ENCODE measurements at places on chromosomes 4 and X.
A peak's percentile ranks its signal among the peaks of the same experiment; 100 is the strongest.

DNA sequence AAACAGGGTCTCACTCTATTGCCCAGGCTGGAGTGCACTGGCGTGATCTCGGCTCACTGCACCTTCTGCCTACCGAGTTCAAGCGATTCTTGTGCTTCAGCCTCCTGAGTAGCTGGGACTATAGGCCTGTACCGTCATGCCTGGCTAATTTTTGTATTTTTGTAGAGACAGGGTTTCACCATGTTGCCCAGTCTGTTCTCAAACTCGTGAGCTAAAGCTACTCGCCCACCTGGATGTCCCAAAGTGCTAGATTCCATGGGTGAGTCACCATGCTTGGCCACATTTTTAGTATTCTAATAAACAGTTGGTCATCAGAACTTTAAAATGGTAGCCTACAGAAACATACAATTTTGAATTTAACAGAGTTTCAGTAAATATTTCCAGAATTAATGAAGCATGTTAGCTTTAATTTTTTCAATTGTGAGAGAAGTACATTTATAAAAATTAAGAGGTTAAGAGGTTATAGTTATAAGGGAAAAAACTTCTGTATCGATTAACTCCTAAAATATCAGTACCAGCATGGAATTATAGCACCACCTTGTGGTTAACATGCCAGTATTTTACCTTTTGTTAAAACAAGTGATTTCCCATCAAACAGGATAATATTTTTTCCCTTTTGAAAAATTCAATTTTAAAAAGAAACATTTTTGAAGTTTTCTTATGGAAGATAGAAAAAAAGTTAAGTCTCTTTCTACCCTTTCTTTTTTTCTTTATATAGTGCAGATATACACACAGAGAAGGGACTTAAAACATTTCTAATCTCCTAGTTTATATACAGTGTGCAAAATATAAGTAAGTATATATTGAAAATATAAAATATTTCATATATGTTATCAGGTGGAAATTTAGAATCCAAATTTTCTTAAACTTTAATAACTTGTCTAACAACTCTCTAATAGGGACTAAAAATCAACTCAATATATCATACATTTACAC is 35.4 kb downstream of the CEP44 start:
- no peak for DNase-seq

DNA sequence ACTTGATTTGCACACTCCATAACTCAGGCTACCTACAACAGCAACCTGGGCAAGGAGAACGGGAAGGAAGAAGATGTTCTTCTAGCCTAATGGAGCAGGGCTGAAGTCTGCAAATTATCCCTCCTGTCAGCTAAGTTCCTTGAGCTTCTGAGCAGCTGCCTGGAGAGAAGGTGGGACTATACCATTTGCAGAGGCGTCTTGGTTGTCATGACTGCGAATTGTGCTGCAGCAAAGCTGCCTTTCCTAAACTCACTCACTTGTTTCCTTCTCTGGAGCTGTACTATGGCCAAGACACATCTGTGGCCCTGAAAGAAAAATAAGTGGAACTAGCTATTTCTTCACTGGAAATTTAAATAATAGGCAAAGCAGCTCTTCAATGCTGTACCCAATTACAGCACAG is 682.4 kb upstream of the GRIA3 start:
- DNase-seq, result no peak

- DNase-seq, result no peak
Measured at GRCh38 chr4:181517491-181517890, 725.7 kb upstream of the TENM3 start.

- DNase-seq, result no peak
Measured at GRCh38 chr4:42642101-42642797, 14.7 kb downstream of the ATP8A1 start.

- no peak for DNase-seq
Measured at GRCh38 chr4:130163701-130164100, 1067.7 kb downstream of the C4orf33 start.

DNA sequence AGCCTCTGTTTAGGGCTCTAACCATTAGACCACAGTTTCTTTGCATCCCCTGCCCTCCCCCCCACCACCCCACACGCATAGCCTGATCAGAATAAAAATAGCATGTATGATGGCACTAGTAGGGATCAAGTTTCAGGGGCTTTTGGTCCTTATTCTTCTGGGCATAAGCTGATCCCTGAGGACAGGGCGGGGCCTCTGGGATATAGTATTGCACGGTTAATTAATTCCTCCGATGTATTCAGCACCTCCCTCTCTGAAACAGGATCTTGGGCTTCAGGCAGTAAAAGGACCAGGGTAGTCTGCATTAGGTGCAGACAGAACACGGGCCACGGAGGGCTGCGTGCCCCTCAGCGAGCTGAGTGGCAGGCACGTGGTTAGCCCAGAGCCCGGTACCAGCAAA is 57.1 kb downstream of the ELF4 start:
- DNase-seq, result no peak

DNA sequence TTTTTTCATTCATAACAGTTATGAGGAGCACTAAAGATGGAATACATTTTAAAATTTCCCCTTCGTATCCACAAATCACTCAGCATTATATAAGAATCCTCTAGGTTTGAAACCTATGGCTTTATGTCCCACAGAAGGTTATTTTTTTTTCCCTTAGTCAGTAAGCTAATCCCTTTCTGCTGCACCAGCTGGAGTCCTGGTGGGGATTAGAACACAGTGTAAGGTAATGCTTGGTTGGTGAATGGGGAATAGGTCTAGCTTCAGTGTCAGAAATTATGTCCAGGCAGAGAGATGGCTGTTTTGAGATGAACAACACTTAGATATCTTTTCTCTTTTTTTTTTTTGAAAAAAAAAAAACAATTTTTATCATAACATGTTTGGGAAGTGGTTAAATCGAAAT is 116.6 kb downstream of the RASGEF1B start:
- no peak for DNase-seq

DNA sequence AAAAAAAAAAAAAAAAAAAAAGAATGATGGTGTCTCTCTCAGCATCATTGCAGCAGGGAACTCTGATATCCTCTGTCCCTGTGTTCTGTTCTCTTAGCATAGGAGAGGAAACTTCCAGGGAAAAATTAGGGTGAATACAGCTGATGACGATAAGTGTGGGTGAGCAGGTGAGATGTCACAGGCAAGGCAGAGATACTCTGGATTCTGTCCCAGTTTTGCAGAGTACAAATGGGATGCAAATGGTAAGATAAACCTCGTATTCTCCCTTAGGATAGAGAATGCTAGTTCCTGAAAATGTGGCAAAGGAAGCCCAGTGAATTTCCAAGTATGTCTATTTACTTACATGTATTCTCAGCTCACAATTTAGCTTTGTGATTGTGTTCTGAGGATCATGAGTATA is 671.6 kb upstream of the BOD1L1 start:
- DNase-seq, result no peak

- DNase-seq, result no peak
Measured at GRCh38 chr4:131974730-131975129, 1174.4 kb upstream of the PCDH10 start.

DNA sequence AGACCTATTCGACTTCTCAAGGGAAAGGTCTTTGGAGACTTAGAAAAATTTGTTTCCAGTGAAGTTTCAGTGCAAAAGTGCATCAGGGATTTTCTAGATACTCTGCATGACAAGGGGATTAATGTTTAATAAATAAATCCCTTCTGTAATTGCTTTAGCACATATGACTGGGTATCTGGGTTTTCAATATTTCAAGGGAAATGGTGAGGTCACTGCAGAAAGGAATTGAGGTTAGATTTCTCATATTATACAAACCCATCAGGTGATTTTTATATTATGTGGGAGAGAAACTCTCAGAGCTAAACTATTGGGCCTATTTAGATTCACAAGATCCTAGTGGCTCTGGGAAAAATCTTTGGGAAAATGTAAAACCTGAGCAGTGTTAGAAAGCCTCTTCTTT is 48.3 kb upstream of the SLC4A4 start:
- no peak for DNase-seq

DNA sequence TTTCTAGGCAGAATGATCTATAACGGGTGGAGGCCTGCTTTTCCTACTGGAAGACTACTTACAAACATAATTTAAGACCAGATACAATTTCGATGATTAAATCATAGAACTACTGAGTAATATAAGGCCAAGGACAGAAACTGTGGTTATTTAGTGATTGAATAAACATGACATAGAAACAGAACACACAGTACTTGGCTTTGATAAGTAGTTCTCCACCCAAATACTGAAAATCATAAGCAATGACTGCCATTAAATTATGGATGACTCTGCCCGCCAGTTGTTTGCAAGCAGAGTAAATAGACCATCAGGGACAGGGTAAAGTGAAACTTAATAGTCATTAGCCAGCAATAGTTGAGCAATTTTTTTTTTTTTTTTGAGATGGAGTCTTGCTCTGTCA is 17.2 kb upstream of the SMIM14 start:
- no peak for DNase-seq

- no peak for DNase-seq
Measured at GRCh38 chrX:75784680-75785491, at the start of gene MAGEE2. TSS of gene MAGEE2 (minus strand) at chrX:75785254. CDS start at chrX:75785051, 203 bp downstream.

DNA sequence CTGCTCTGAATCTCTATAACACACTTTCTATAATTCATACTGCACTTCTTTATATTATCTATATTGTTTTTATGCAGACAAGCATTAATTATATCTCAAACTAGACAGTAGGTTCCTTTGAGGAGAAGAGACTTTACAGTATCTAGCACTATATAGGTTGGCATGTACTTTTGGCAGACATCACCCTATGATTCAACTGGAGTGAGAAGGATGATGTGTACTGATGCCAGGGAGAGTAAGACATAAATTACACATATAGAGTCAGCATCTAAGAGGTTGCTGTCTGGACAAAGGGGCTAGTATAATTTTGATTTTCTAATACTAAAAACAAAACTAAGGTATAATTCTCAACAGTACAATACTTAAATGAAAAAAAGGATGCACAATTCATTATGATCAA is 5.1 kb upstream of the RBM41 start:
- no peak for DNase-seq

DNA sequence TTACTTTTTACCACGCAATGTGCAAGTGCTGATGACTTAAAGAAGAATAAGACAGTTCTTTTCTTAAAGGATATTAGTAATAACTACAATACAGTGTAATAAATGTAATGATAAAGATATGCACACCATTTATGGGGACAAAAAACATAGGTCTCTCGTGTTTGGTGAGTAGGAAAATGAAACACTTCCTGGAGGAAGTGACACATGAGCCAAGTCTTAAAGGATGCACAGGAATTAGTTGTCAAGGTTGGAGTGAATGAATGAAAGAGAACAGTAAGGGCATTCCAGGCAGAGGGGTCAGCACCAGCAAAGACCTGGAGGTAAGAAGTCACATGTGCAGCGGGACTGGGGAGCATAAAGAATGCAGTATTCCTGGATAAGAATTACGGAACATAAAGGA is 112.7 kb downstream of the SH3RF1 start:
- DNase-seq, result no peak

DNA sequence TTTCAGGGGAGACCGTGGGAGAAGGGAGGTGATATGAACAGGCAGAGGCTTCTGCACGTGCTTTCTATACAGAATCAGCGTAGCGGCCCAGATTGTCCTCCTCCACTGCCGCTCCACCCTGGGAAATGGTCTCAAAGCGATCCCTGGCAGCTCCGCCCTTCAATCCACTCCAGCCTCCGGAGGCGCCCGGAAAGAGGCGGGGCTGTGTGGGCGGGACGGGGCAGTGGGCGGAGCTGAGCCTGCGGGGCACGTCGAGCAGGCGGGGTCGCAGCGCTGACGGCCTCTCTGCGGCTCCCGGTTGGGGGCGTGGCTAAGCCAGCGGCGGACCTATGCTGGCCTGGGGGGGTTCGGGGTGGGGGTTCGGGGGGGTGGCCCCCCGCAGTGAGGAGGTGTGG is 210 bp upstream of the SMIM10L2A start:
- DNase-seq, result peak; percentile 65

DNA sequence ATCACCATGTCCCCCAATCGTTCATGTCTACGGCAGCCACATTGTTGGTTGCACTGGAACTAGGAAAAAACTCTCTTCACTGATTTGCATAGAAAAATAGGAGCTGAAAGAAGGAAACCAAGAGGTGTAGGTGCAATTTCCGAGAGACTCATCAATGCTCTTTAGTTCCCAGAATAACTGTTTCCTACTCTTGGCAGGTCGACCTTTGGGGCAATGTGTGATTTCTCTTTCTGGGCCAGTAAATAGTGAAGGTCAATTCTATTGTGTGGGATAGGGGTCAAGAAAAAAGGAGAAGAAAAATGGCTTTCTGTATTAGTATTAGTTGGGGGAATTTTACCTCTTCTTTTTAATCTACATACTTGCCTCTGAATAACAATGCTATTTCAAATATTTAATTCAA is 55.9 kb upstream of the PDE5A start:
- no peak for DNase-seq

GRCh38 chr4:98423009-98423408 is 161.8 kb downstream of the RAP1GDS1 start:
- DNase-seq, result no peak

DNA sequence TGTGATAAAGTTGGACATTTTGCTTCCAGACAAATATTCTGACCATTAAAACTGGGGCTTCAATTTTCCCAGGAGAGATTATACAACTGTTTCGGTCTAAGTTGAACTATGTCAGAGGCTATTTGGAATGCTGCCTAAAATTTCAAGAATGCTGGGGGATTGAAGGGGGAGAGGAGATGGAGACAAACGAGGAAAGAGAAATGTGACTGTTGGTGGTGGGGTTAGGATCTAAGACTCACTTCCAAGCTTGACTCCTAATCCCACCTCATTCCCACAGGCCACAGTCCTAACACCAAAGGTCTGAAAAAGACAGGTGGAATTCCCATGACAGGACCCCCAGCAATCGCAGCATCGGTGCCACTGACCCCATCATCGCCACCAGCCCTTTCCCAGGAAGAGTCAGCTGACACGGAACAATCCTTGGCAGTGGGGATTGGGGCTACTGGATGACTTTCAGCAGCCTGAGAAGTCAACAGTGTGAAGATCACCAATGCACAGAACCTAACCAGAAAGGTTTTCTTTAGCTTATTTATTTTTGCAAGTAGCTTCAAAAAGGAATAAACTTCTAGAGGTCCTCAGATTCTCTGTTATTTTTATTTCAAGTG is 74.0 kb upstream of the PRSS48 start:
- DNase-seq, result no peak

All from stimulated activated CD4-positive, alpha-beta T cell treated with anti-CD3 and anti-CD28 coated beads, Interleukin-12 subunit alpha, Interleukin-12 subunit beta, amount 100 ng/mL, for 24 hours (primary cell).